ENCODE measurements at places on chromosomes 5 and 9. TPM values are rescaled to one million over a fixed set of nuclear protein-coding genes. Genes with fewer than 3 reads are reported as not detected.

Gene MEIKIN
- total RNA-seq: not detected

Gene TMEM174
- not detected for total RNA-seq

Gene PGM5
- total RNA-seq: 2.9 TPM

Gene LHFPL2
- 2.4 TPM for total RNA-seq

Gene EMB
- total RNA-seq: 0.81 TPM

Gene ACSL6
- 3.7 TPM for total RNA-seq

DNA sequence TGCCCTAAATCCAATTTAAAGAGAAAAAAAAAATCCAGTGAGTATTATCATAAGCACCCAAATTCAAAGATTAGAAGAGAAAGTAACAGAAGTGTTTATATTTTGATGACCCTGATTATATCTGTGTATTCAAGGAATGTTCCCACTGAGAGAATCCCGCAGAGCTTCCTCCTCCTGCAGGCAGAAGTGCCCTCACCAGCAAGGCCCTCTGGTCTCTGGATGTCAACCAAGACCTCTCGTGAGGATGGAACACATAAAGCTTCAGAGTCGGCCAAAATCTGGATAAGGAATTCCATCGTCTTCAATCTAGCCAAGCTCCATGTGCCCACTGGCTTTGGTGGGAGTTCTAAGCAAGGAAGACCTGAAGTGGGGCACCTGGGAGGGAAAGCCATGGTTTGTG lies 18.1 kb downstream of the PTCH1 start:
- DNase-seq: no peak

DNA sequence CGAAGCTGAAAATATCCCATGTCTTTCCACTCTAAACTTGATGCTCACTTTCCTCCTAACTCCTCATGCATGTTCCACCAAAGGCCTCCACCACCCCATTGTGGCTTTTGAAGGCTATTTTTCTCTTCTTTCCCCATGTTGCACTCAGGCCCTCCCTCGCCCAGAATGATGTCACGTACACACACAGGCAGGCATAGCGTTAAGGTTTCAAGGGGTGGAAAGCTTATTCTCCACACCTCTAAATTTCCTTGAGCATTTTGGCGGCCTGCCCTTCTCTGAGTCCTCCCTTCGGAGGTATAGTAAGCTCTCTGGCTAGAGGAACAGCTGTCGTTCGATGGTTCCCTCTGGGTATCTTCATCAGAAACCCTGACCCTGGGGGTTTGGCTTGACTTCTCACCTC lies 673.5 kb downstream of the ACTL7B start:
- no peak for DNase-seq

- DNase-seq: no peak
These were observed at the start of gene HMMR for GRCh38 chr5:163460562-163461171. HMMR (plus strand) TSS chr5:163460632; CDS start chr5:163460693, 61 bp downstream.

GRCh38 chr9:133981589-133981957 lies 10.6 kb downstream of the VAV2 start:
- DNase-seq: no peak

DNA sequence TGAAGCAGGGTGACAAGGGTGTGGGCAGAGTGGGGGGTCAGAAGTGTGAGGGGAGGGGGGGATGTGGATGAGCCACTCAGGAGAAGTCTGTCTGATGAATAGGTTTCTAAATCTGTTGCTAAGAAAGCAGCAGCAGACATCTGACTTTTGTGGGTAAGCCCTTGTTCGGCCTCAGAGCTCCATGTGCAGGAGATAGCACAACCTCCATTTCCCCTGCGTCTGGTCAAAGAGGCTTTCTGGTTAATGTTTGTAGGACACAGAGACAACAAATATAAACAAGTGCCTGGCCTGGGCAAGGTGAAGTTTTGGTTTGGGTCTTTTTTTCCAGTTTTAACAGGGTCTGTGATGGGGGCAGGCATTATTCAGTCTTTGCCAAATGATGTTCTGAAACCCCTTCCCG lies 57.0 kb upstream of the GNE start:
- no peak for DNase-seq
